PC-9 (cell line): ENCODE measurements at places on chromosomes 1 and 21. TPM values are rescaled to one million over a fixed set of nuclear protein-coding genes. Genes with fewer than 3 reads are reported as not detected.

Gene UBE2U
- total RNA-seq = not detected in 2 replicates

Gene AVPR1B
- not detected in 2 replicates for total RNA-seq

DNA sequence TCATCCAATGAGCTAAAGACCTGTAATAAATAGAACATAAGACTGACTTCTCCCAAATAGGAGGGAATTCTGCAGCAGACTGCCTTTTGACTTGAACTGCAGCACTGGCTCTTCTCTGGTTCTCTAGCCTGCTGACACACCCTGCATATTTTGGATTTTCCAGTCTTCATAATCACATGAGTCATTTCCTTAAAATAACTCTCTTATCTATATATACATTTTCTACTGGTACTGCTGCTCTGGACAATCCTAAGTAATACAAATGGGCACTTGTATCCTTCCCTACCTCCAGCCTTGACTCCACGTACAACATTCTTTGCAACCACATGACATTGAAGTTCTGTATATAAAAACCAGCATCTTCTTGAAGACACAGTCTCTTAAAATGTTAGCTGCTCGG, 429.4 kb upstream of the TMPRSS15 start:
- H3K36me3 ChIP-seq = no peaks in the 10 kb centered on the region
- peak; percentile 62 for DNase-seq
- no peak overlapping the region for H3K4me3 ChIP-seq
- no peaks in the 10 kb centered on the region for H3K27me3 ChIP-seq
- peaks cover 11% of the 10 kb centered on the region; the same call in 1 of the 2 replicates for H3K4me1 ChIP-seq

- no peak for DNase-seq
- H3K36me3 ChIP-seq = no peaks in the 10 kb centered on the region
- no peak overlapping the region for H3K4me3 ChIP-seq
- no peak overlapping the region for H3K27ac ChIP-seq
- H3K27me3 ChIP-seq = no peaks in the 10 kb centered on the region
- peaks cover 37% of the 10 kb centered on the region for H3K4me1 ChIP-seq
Observed at GRCh38 chr1:64903593-64903992, 62.8 kb downstream of the JAK1 start.
